Jurkat, Clone E6-1 (cell line): ENCODE measurements at places on chromosomes 12 and 14.
A peak's percentile ranks its signal among the peaks of the same experiment; 100 is the strongest.

DNA sequence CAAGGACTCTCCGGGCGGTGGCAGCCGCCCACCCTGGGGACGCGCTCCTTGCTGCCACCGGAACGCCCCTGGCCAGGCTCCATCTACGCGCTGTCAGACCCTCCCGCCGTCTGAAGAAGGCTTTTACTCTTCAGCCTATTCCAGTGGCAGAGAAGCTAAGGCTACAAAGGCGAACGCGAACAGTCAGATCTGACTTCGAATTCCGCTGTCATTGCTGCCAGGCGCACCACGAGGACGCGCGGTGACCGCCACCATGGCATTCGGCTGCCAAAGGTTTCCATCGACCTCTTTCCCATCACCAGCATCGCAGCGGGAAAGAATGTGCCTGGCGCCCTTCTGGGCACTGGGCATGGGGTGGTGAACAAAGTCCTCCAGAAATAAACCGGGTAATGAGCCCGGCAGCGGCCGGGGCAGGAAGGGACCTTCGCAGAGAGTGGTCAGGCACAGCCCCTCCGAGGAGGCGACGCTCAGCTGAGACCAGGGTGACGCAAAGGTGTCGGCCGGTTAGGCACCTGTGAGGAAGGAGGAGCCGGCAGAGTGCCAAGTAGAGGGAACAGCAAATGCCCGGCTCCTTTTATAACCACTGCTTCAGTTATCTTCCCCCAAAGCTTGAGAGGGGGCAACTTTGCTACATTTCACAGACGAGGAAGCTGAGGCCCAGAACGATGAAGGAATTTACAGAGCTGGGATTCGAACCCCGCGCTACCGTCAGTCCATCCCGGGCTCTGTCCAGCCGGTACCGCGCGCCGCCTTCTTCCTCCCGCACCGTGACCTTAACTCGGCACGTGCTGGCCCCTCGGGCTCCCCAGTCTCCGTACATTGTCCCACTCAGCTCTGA is 1.9 kb upstream of the RFX4 start:
- DNase-seq: no peak

GRCh38 chr12:120365675-120366340 is 3.2 kb downstream of the MSI1 start:
- peak; percentile 10 for DNase-seq

GRCh38 chr14:72154645-72155378 is 222.6 kb downstream of the RGS6 start:
- DNase-seq: no peak

GRCh38 chr14:36874396-36875138 is 212.9 kb downstream of the PAX9 start:
- DNase-seq: no peak

GRCh38 chr14:23142826-23143225 is 23.8 kb upstream of the CEBPE start:
- DNase-seq: no peak

DNA sequence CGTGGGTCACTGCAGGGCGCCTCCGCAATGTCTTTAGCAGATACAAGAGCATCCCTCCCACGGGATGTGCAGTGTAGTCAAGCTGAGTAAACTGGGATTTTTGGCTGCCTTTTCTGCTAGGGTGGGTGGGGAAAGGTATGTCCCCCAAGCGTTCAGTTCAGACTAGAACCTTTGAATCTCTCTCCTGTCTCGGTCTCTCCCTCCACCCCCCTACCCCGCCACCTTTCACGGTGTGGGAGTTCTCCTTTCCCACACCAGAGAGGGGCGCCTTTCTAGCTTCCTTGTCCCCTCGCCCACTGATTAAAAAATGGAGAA is 525 bp upstream of the FAR2 start:
- no peak for DNase-seq

DNA sequence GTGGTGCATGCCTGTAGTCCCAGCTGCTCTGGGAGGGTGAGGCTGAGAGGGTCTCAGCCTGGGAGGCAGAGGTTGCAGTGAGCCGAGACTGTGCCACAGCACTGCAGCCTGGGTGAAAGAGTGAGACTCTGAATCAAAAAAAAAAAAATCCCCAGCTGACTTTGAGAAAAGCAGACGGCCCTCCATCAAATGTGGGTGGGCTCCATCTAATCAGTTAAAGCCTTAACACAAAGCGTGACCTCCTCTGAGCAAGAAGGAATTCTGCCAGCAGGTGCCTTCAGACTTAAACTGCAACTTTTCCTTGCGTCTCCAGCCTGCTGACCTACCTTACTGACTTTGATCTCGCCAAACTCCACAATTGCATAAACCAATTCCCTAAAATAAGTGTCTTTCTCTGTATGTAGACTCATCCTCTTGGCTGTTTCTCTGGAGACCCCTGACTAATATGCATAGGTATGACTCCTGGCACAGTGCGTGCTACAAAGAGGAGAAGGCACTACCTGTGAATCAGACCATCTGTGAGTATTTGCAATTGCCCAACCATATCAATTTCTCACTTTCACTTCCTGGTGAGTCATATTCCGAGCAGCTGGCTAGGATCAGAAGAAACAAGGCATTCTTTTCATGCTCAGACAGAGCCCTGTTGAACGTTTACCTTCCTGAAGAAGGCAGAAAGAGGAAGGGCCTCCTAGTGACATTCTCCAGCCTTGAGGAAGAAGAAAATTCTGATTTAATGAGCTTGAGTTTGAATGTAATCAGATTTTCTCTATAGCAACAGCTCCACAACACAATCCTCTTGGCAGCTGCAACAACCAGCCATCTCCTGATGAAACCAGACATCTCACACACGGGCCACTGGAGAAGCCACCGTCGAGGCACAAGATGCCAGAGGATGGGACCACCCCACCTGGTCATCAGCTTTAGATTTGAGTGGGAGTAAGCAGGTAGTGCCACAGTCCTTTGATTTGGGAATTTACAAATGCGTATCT is 54.3 kb downstream of the CLMN start:
- peak; percentile 51 for DNase-seq

DNA sequence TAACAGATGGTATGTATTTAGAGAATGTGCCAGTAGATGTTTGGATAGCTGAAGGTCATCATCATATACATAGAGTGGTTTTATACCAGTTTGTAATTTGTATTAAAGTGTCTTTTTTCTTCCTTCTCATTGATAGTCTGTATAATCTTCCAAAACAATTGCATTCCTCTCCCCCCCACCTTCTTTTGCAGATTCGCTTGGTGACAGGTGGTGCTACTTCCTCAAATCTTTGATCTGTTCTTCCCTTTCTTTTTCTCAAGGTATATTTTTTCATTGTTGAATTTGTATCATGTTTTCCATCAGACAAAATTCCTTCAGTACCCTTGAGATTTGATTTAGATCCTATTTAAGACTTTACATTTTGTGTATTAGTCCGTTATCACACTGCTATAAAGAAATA is 15.0 kb downstream of the TBC1D15 start:
- no peak for DNase-seq

DNA sequence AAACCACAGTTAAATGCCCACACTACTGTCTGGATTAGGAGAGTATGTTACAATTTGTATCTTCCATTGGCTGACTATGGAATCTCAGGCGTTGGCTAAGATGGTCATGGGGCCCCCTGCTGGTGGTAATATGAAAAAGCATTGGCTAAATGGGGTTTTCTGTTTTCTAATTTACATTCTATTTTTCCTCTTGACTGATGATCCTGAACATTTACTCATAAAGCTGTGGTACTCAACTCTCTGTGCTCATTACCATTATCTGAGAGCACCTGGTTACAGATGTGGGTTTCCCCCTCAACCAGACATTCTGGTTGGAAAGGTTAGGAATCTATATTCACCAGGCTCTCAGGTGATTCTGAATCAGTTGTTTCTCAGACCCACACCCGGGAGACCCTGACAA is 64.8 kb downstream of the WSCD2 start:
- DNase-seq: peak; percentile 12

- no peak for DNase-seq
Measured at GRCh38 chr12:12943586-12944260, 8.2 kb downstream of the GPRC5D start.

DNA sequence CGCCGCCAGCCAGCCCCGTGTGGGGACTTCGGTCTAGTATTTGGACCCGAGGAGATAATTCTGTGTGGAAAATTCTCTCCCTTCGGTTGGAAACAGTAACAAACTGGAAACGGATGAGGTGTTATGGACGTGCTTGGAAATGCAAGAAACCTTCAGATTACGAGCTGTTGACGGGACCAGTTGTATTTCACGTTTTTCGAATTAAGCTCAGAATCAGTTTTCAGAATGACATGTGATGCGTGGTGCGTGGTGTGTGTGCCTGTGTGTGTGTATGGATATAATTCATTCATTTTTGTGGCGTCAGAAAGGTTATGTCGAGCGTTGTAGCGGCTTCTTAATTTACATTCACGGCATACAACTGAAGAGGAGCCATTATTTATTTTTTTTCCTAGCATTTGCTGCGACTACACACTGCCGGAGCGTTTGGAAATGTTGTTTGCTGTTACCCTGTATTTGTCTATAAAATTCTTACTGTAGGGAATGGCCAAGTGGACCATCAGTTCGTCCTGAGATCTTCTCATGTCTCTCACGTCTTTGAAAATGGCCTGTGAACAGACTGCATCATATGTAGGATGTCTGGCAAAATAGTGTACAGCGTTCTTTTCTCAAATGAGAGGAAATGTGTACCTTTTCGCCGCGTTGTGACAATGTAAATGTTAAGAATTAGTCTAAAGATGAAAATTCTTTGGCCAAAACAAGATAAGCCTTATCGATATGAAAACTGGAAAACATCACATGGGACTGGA is 1.3 kb downstream of the TRAF3 start:
- no peak for DNase-seq

DNA sequence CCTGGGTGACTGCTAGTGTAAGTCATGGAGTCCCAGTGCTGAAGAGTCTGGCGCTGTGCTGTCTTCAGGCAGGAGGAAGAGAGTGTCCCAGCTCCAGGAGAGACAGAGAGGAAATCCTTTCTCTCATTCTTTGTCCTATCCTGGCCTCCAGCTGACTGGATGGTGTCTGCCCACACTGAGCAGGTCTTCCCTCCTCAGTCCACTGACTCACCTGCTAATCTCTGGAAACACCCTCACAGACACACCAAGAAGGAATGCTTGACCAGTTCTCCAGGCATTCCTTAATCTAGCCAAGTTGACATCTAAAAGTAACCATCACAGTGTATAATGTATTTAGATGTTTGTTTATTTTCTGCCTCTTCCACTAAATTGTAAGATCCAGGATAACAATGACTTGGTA is 53.9 kb downstream of the EMP1 start:
- DNase-seq: no peak

GRCh38 chr12:82027612-82028011 is 268.5 kb upstream of the PPFIA2 start:
- DNase-seq: no peak

- DNase-seq: no peak
Measured at GRCh38 chr14:103209054-103209453, 85.8 kb downstream of the TNFAIP2 start.

GRCh38 chr14:79986251-79986650 is 225.1 kb downstream of the DIO2 start:
- no peak for DNase-seq

GRCh38 chr12:68367116-68367515 is 35.0 kb upstream of the MDM1 start:
- no peak for DNase-seq

- no peak for DNase-seq
Measured at GRCh38 chr12:88153959-88154358, 11.9 kb downstream of the TMTC3 start.

- no peak for DNase-seq
Measured at GRCh38 chr12:9087087-9087835, 28.5 kb downstream of the A2M start.

GRCh38 chr12:71685312-71685906 is 473 bp upstream of the TMEM19 start:
- no peak for DNase-seq

- no peak for DNase-seq
Measured at GRCh38 chr12:79624378-79624777, 66.4 kb downstream of the PAWR start.
